Esophagus muscularis mucosa (tissue), 4 donors: ENCODE measurements at places on chromosomes 2 and 18. TPM values are rescaled to one million over a fixed set of nuclear protein-coding genes. Genes with fewer than 3 reads are reported as not detected.

Gene C2orf80
- not detected for total RNA-seq

GRCh38 chr2:157920736-157921135, 44.6 kb upstream of the ACVR1 start:
- H3K36me3 ChIP-seq, result no peaks in the 10 kb centered on the region
- no peak for DNase-seq
- H3K27ac ChIP-seq, result no peak overlapping the region
- H3K27me3 ChIP-seq, result no peaks in the 10 kb centered on the region
- no peak overlapping the region for H3K4me3 ChIP-seq

Gene VWC2L
- total RNA-seq, result not detected

Gene SERPINB4
- not detected for total RNA-seq

DNA sequence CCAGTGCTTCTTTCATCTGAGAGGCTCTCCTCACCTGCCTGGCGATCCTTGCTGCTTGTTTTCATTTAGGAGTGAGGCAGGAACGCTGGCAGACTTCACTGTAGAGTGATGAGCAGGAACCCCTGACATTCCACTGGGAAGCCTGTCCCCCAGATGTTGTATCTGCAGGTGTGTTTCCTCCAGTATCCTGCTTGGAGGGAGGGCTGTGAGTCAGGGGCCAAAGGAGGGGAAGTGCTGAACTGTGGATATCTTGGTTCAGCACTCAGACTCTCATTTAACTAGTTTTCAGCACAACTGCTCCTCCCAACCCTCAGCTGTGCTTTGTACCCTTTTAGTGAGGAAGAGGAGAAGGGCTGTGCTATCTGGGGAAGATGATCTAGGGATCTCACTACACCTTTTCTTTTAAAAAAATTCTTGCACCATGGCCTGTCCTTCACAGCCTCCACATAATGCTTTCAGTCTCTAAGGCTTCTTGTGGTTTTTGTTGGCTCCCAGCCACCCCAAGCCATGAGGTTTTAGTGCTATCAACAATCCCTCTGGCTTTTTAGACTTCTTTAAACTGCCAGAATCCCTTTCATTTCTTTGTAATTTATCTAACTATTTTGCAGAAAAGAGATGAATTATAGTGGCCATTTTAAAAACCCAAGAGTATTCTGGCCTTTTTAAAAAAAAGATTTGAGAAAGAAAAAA, 11.2 kb downstream of the ANKAR start:
- no peaks in the 10 kb centered on the region for H3K4me1 ChIP-seq
- no peak overlapping the region for H3K4me3 ChIP-seq
- no peaks in the 10 kb centered on the region for H3K27me3 ChIP-seq
- H3K27ac ChIP-seq, result no peak overlapping the region
- no peaks in the 10 kb centered on the region for H3K36me3 ChIP-seq

Gene PROC
- total RNA-seq, result not detected

DNA sequence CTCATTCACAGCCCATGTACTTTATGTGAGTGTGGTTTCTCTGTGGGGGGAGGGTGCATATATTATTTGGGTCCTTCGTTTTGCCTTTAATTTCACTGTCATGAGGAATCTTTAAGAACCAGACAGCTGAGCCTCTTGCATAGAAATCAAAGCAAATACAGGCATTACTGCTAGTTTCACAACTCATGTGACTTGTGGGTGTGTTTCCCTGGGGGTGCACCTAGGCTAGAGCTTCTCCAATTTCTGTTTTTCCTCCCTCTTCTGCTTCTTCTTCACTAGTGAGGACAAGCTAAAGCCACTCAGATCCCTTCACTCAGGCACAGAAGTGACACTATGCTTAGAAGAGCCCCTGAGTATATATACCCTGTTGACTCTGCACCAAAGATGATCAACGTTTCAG, 131.4 kb downstream of the ACOXL start:
- H3K27me3 ChIP-seq, result peaks cover under 1% of the 10 kb centered on the region
- no peaks in the 10 kb centered on the region for H3K36me3 ChIP-seq
- no peak overlapping the region for H3K27ac ChIP-seq
- no peak for DNase-seq

GRCh38 chr2:206305523-206306245, 31.2 kb downstream of the ZDBF2 start:
- DNase-seq, result no peak
- no peak overlapping the region for H3K4me3 ChIP-seq
- H3K36me3 ChIP-seq, result peaks cover 15% of the 10 kb centered on the region
- no peaks in the 10 kb centered on the region for H3K4me1 ChIP-seq
- no peaks in the 10 kb centered on the region for H3K27me3 ChIP-seq

DNA sequence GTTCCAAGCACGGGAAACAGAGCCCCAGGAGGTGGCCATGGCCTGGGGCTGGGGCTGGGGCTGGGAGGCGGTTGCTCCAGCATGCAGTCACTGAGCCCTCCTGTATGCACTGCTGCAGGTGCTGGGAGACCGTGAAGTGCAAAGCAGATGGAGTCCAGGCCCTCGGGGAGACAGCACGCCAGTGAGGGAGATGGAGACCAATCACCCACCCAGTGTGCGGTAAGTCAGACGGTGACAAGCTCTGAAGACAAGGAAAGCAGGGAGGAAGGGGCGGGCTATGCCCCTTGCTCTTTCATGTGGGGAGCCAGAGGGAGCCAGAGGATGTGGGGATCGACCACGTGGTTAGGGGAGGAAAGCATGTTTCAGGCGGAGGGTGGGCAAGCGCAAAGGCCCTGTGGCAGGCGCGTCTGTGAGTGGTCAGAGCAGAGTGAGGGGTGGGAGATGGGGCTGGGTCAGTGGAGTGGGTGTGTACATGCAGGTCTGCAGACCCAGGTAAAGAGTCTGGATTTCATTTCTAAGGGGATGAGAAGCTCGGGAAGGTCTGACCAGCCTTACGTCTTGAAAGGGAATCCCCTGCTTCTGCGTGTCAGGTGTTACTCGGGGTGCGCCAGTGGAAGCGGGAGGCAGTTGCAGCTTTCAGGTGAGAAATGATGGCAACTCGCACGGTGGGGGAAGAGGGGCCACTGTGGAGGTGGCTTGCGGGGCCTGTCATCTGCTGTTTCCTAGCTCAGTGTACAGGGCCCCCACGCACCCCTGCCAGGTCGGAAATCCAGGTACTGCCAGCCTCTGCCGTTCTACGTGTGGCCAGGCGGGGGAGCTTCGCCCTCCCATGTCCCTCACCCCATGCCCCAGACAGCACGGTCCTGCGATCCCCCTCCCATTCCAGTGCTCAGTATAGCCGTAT, 19.4 kb downstream of the RRM2 start:
- no peak for DNase-seq
- no peaks in the 10 kb centered on the region for H3K36me3 ChIP-seq
- H3K27ac ChIP-seq, result no peak overlapping the region
- no peaks in the 10 kb centered on the region for H3K27me3 ChIP-seq

Gene UGT1A8
- total RNA-seq, result not detected

DNA sequence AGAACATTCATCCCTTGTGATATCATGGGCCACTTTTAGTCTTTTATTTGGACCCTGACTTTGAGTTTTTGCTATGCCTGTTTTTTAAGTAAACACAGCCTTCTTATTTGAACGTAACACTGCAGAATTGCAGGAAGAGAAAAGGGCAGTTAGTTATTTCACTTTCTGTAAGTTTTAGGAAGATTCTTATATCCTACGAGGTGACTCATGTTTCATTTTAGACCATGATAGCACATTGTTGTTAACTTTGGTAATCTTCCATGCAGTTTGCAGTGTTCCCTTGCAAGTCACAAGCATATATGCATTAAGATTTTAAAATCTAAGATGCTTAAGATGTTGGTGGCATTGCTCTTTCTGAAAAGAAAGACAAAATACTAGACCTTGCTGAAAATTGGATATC, 128.6 kb upstream of the EPC2 start:
- H3K4me1 ChIP-seq, result no peaks in the 10 kb centered on the region
- no peaks in the 10 kb centered on the region for H3K27me3 ChIP-seq
- no peak overlapping the region for H3K4me3 ChIP-seq
- H3K36me3 ChIP-seq, result peaks cover 31% of the 10 kb centered on the region
- H3K27ac ChIP-seq, result no peak overlapping the region

GRCh38 chr18:51739044-51739666, 541.7 kb upstream of the MEX3C start:
- H3K27me3 ChIP-seq, result no peaks in the 10 kb centered on the region
- no peak overlapping the region for H3K27ac ChIP-seq
- no peak for DNase-seq
- H3K36me3 ChIP-seq, result no peaks in the 10 kb centered on the region
- no peak overlapping the region for H3K4me3 ChIP-seq

Gene TMEM169
- total RNA-seq, result under 0.01 TPM

DNA sequence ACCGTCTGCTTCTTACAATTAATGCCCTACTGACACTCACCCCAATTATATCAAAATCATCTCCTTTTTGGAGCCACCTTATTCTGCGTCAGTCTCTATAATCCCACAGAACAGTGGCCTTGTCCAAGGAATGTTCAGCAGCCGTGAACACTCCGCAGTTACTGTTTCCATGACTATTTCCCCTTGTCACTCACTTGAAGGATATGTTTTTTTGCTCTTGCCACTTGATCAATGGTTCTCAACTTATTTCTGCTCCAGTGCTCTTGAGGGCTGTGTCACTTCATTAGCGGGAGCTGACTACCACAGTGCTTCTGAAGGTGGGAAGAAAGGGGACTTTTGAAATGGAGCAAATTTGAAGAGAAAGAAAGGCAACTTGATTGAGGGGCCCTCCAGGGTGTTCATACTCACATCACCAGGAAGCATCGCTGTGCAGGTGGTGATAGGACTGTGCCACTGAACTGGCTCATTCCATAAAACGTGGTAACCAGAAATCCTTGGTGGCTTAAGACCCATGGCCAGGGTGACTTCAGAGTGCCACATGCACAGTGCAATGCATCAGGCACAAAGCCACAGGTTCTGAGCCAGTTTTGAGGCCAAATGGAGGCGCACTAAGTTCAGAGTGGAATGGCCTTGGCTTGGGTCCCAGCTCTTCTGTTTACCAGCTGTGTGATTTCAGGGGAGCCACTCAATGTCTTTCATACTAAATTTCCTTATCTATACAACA, 320.6 kb upstream of the RAB12 start:
- no peaks in the 10 kb centered on the region for H3K27me3 ChIP-seq
- H3K4me1 ChIP-seq, result peaks cover 9% of the 10 kb centered on the region
- H3K36me3 ChIP-seq, result no peaks in the 10 kb centered on the region
- DNase-seq, result no peak

Gene TUBB8B
- total RNA-seq, result not detected

Gene FSIP2
- 0.11 TPM for total RNA-seq

- H3K4me3 ChIP-seq, result no peak overlapping the region
- no peak overlapping the region for H3K27ac ChIP-seq
- H3K4me1 ChIP-seq, result no peaks in the 10 kb centered on the region
- H3K36me3 ChIP-seq, result no peaks in the 10 kb centered on the region
- H3K27me3 ChIP-seq, result no peaks in the 10 kb centered on the region
These were observed 15.0 kb upstream of the SERPINB3 start for GRCh38 chr18:63676526-63677323.

DNA sequence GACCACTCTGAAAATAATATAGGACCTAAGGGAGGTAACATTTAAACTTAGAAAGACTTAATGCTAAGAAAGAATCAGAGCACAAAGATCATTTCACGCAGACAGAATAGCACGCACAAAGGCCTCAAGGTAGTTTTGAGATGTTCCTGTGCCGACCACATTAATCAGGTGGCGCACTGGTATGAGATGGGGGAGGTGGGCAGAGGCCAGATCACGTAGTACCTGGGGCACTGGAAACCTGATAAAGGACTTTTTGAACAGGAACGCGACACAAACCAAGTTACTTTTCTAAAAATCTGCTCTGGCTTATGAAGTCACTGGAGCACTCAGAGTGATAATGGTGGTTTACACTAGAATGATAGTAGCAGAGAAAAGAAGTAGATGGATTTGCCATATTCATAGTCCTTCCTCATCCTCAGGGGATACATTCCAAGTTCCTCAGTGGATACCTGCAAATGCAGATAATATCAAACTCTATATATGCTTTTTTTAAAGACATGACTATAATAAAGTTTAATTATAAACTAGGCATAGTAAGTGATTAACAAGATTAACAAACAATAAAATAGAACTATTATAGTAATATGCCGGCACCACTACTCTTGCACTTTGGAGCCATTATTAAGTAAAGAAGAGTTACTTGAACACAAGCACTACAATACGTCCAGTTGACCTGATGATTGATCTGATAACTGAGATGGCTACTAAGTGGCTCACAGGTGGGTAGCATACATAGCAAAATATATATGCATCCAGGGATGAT, 42.6 kb upstream of the CDCA7 start:
- no peak for DNase-seq
- no peak overlapping the region for H3K4me3 ChIP-seq
- H3K27ac ChIP-seq, result no peak overlapping the region

Gene VAMP5
- 39.3 TPM for total RNA-seq

DNA sequence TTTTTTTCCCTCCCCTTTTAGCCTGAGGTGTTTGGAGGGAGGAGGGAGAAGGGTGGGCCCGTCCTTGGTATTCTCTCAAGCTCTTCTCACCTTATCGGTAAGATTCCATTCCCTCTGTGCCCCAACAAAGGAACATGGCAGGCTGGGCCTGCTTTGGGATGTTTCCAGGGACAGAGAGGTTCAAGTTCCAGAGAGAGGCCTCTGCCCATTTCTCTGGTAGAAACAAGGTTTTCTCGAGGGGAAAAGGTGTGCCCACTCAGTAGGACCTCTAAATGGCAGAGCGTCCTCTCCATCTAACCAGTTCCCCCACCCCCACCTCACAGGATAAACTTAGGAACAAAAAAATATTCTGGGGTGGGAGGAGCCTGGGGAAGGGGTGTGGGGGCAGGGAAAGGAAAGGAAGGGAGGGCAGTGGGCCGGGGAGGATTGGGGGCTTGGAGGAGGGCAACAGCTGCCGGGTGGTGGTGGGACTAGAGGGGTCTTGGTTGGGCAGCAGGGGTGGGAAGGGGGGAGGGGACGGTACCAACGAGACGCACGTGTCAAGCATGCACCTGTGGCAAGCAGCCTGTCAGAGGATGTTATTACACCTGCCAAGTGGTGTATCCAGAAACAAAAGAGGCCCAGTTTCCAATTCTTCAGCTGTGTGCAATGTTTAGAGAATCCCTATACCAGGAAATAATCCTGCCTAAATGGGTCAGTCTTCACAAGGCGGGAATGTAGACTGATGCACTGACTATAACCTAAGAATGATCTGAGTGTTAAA, 2.1 kb downstream of the PCBP1 start:
- peak overlapping the region; percentile 100 for H3K27ac ChIP-seq
- H3K4me3 ChIP-seq, result peak overlapping the region; percentile 90
- H3K27me3 ChIP-seq, result no peaks in the 10 kb centered on the region
- H3K36me3 ChIP-seq, result no peaks in the 10 kb centered on the region
- no peak for DNase-seq

Gene KANSL3
- total RNA-seq, result 58.6 TPM

Gene SP140
- total RNA-seq, result 0.65 TPM
